Hippocampal formation (tissue), 2 donors: ENCODE measurements at places on chromosomes 16 and 17.

DNA sequence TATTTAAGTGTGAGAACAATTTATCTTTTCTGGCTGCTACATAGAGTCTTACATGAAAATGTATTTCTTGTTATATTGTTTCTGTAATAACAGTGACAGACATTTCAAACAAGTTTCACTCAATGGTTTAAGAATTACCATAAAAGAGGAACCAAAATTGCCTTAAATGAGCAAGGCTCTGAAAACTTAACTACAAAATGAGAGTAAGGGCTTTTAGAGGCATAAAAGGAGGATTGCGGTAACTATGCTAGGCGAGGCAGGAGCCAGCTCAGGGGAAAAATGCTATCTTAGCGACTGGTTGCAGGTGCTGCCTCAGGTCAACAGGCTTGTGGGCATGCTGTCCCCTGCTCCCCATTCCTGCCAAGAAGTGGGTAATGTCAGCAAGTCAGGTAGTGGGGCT is 81.7 kb upstream of the MSI2 start:
- no peak for DNase-seq

- no peak for DNase-seq
Observed at GRCh38 chr17:68384471-68384870, 72.8 kb downstream of the WIPI1 start.

- DNase-seq = no peak
Observed at GRCh38 chr16:58026139-58026704, 668 bp downstream of the MMP15 start.

GRCh38 chr16:13005721-13006247 is 104.4 kb downstream of the SHISA9 start:
- DNase-seq = no peak

DNA sequence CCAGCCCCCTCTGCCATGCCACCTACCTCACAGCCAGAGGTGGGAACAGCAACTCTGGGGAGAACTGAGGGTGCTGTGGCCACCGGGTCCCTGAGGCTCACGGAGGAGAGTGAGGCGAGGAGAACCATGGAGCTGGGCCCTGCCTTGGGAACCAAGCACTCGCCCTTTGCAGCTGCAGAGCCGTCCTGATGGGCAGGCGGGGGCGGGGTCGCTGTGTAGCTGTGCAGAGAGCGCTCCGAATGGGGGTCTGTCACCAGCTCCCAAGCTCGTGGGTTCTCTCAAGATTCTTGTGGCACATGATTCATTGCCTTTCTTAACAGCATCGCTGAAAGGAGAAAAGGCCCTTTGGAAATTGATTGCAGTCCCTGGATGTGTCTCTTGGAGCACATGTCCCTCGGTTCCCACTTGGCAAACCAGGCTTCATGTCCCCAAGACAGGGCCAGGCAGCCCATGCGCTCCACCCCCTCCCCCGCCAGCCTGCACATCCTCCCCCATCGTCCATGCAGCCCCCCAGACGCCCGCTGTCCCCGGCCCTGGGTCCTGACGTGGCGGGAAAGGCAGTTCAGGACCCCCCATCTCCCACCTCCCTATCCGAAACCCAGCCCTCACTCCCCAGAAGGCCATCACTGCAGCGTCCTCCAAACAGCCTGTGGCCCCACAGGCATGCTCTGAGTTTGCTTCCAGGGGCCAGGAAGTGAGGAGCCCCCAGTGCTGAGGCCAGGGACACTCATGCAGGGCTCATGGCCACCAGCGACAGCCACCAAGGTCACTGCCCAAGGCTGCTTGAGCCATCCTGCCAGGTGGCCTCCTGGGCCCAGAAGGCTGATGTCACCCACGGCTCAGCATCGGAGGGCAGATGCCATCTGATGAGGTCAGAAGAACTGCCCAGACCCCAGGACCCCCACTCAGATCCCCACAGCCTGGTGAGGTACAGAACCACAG is 20.6 kb upstream of the CHMP6 start:
- DNase-seq = no peak

- no peak for DNase-seq
Observed at GRCh38 chr16:54102888-54103866, 183.4 kb downstream of the IRX3 start.

DNA sequence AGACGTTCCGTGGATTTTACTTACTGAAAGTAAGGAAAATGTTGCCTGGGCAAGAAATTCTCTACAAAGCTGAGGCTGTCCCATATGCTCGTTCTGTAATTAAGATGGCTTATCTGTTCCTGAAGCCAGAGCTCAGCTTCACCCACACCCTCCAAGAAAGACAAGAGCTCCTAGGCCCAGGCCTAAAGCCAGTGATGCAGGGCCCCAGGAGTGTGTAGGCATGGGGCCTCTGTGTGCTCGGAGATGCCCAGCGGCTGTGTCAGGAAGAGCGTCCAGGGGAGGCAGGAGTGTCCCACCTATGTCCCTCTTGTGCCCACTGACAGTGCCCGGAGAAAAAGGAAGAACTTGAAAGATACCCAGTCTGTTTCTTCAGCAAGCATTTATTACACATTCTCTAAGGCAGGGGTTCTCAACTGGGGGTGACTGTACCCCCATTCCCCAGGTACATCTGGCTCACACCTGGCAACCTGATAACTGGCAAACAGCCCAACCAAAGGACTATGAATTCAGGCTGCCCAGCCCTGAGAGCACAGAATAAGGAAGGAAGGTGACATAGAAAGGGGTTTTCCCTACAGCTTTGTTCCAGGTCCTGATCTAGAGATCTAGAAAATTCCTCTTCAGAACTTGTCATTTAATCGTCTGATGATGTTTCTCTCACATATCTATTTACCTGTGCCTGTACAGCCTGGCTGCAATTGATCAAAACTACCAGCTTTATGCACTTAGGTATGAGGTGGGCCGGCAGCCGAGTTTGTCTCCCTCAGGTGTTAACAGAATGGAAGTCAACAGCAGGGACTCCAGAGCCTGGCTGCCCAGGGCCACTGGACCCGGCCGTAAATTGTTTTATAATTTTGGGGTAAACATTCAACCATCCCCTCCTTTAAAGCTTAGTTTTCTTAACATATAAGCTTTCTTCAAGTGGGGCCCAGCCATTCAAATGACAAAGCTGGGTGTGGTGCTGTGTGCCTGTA is 12.0 kb downstream of the SNN start:
- no peak for DNase-seq

GRCh38 chr16:27486344-27486743 is 63.4 kb downstream of the GTF3C1 start:
- DNase-seq = no peak

DNA sequence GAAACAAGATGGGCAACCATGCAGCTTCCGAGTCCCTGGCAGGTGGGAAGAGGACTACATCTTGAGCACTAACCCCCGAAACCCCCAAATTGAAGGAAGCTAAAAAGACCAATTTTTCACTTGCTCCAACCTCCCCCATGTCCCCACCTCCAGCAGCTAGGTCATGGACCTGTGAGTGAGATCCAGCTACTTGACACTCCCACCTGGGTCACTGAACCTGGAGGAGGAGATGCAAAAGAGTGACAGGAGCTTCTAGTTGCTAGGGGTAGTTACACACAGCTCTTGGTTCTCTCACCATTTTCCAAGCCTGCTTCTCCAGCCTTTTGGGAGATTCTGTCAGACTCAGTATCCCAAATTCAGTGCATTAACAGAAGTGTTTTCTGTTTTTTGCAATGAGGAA is 11.2 kb downstream of the PDZD9 start:
- DNase-seq = no peak

- no peak for DNase-seq
Observed at GRCh38 chr17:917391-917811, 62.2 kb downstream of the NXN start.

- DNase-seq = no peak
Observed at GRCh38 chr17:2598166-2598565, 4.7 kb downstream of the PAFAH1B1 start.

GRCh38 chr16:3769942-3770341 is 52.6 kb upstream of the TRAP1 start:
- DNase-seq = no peak

DNA sequence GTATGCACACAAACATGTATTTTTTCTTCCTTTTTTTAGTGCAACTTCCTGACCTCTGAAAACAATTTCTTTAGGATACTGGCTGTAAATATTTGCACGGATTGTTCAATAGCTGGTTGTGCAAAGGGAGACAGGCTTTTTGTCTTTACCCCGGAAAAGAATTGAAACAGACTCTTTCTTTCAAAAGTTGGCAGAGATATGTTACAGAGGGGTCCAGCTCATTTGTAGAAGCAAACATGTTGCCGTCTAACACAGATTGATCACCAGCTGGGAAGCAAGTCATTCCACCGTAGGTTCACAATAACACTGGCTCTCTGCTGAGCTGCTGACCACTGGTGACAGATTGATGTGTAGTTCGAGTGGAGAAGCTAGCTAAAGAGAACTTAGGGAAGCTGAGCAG is 130.9 kb downstream of the STX8 start:
- no peak for DNase-seq
